ENCODE measurements at places on chromosomes 6 and 20. TPM values are rescaled to one million over a fixed set of nuclear protein-coding genes. Genes with fewer than 3 reads are reported as not detected.

C6orf141 gene
- 4.2 TPM for polyA plus RNA-seq

DNA sequence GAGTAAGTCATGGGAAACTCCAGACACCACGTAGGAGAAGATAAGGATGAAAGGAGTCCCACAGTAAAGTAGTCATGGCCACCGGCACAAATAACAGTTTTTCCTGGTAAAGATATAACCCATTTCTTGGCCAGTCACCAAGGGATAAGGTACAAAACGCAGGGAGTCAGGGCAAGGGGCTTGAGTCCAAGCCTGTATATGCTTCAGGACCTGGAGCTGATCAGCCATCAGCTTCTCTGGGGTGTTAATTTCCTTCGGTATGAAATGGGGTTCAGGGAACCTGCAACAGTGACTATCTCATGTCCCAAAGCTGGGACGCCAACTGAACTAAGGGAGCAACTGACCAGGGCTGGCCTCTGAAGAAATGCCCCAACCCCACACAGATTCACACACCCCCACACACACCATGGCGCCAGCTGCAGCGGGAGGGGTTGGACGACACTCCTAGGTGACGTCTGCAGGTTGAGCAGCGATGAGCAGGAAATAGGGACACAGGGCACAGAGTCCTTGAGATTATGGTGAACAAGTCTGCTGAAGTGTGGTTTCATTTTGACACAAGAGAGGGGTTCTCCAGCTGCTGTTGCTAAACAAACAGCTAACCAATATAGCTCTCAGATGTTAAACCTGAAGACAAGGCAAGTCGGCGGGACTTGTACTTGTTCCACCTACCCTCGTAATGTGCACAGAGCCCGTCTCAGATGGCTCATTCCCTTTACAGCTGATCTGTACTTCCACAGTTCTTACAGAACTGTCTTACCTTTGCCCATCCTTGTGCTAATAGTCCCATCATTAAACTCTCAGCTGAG, 7.4 kb upstream of the ADTRP start:
- no peak for DNase-seq

DNA sequence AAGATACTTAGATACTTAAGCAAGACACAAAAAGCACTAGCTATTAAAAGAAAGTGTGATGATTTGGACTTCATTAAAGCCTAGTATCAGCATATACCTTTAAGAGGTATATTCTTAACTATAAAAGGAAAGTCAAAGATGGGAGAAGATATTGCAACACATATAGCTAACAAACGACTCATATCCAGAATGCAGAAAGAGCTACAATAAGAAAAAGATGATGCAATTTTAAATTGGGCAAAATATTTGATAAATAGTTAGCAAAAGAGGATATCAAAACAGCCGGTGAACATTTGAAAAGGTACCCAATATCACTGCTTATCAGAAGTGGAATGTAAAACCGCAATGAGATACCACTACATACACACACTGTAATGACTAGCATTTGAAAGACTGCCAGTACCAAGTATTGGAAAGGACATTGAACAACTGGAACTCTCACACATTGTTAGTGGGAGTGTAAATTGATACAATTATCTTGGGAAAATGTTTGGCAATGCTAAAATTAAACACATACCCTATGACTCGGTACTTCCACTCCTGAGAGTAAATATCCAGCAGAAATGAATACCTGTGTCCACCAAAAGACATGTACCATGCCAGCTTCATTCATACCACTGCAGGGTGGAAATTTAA, 25.7 kb downstream of the MUC22 start:
- no peak for DNase-seq

DNA sequence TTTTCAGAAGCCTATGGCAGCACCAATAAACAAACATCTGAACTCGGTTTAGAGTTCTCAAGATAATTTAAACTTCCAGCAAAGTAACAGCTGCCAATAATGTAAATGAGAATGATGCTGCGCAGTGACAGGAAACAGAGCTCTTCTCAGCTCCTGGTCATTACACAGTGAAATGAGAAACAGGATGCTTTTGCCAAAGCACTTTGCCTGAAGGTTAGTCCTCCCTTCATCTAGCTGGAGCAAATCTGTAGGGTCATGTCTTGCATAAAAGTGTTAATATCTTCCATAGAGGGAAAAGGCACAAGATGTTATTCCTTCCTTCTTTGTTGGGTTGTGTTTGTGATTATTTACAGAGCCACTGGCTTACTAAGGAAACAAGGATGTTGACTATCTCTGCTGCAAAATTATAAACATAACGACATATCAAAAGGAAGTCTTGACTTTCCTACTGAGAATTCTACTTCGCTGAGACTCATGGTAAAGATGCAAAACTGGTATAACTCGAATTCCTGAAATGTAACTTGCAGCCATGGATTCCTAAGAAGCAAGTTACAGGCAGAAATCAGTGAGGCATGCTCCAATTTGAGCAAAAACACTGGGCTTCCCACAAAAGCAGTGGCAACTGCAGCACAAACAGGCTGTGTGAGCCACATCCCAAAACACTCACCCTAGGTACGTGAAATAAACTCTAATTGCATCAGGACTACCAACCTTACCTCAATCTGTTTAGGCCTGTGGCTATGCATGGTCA, 102.5 kb upstream of the BEND6 start:
- no peak for DNase-seq

GRCh38 chr6:109662192-109662591, 28.8 kb downstream of the AK9 start:
- DNase-seq: no peak

DNA sequence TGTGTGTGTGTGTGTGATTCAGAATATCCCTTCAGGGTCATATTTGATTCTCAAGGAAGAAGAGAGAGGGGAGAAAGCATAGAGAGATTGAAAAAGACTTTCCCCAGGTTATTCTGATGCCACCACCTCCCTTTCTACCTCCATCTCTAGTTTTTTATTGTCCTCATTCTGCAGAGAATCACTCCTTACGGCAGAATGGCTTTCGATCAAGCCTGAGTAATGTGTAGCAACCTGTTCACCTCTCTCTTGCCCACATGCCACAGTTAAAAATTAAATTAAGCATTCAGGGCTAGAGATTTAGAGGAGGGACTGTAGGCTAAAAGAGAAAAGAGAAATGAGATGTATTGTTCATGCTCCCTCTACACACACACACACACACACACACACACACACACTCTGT, 18.1 kb downstream of the KLHL32 start:
- DNase-seq: no peak

ENPP4 gene
- 27.7 TPM for polyA plus RNA-seq

- DNase-seq: peak; percentile 68
These were observed 154.7 kb downstream of the JARID2 start for GRCh38 chr6:15400572-15401004.

DNA sequence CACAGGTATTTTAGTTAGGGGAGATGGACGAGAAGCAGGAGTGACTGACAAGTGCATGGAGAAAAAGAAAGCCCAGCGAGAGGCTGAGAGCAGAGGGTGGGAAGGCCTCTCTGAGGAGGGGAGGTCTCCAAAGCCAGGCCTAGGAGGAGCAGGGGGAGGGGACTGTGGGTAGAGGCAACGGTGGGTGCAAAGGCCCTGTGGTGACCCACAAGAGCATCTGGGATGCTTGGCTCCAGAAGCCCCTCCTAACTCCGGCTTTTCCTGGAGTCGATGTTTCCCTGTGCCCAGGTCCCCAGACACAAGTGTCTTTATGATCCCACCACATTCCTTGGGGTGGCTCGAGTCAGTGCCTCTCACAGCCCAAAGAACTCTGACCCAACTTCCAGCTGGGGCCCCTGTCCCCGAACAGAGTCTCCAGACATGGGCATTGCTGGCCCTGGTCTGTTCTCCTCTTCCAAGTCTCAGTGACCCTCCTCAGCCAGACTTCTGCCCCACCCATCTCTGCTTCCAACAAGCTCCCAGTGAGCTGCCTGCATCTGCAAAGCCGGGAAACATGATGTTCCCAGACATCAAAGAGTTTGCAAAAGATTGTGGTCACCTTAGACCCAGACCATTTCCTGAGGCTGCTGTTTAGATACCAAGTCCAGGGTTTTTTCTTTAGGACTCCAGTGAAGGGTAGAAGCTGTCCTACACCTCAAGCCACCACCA, 11.1 kb upstream of the BMP7 start:
- DNase-seq: no peak

DNA sequence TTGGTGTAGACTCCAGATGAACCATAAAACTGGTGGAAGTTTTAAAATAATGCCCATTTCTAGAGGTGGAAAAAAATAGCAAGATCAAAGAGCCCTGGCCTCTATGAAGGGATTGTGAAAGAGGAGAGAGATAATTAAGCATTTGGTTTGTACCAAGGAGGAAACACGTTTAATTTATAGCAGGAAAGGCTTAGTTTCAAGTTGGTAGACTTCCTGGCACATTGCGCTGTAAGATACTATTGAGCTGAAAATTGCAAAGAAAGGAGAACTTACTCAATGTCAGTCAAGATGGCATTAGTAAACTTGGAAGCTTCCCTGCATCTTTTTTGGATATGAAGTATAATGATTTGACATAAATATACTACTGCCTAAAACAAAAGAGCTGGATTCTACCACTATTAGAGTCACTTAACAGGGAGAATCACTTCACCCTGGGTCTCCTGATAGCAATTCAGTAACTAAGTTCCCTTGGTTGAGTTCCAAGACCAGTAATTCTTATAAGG, 24.4 kb downstream of the MARCKS start:
- DNase-seq: no peak

GRCh38 chr6:169084067-169084466, 169.6 kb downstream of the THBS2 start:
- no peak for DNase-seq

KATNA1 gene
- polyA plus RNA-seq: 22.3 TPM

DNA sequence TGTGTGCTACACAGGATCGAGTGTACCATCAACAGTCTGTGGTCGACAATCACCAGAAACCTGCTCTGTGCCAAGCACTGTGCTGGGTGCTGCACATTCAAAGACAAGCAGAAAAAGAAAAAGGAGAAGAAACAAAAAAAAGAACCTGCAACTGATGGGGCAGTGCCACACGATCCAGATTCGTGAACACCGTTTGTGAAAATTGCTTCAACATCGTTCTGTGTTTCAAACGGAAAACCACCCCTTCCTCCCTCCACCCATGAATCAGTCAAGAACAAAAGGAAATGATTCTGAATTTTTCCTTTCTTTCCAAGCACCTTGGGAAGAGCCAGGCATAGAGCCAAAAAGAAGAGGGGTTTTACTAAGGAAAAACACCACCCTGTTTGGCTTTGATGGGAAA, 129.2 kb upstream of the ARID1B start:
- no peak for DNase-seq
